ENCODE measurements at places on chromosomes 3 and 15. TPM values are rescaled to one million over a fixed set of nuclear protein-coding genes. Genes with fewer than 3 reads are reported as not detected.

EEF1AKMT4 gene
- total RNA-seq: 3.3 TPM

NANOGP8 gene
- total RNA-seq: not detected

KLHL6 gene
- 53.4 TPM for total RNA-seq

DLL4 gene
- total RNA-seq: not detected

GPR149 gene
- not detected for total RNA-seq

NR2F2 gene
- total RNA-seq: not detected

CCR2 gene
- 60.5 TPM for total RNA-seq

MINAR1 gene
- 0.58 TPM for total RNA-seq

RASL12 gene
- not detected for total RNA-seq

ALDH1A3 gene
- not detected for total RNA-seq
